ENCODE measurements at places on chromosomes 4 and X. TPM values are rescaled to one million over a fixed set of nuclear protein-coding genes. Genes with fewer than 3 reads are reported as not detected.

GRCh38 chrX:18895189-18895951 lies 88.5 kb downstream of the PHKA2 start:
- DNase-seq, result peak; percentile 47

GRCh38 chr4:174305961-174306360 lies 22.2 kb downstream of the CEP44 start:
- DNase-seq, result no peak

Gene GYPA
- total RNA-seq, result not detected

Gene NAP1L3
- total RNA-seq, result 0.39 TPM

Gene SLC10A4
- total RNA-seq, result 0.13 TPM

Gene ASMT
- total RNA-seq, result not detected

Gene SMARCA1
- 16.4 TPM for total RNA-seq

- no peak for DNase-seq
These were observed 34.8 kb downstream of the UBE2K start for GRCh38 chr4:39732728-39733127.

DNA sequence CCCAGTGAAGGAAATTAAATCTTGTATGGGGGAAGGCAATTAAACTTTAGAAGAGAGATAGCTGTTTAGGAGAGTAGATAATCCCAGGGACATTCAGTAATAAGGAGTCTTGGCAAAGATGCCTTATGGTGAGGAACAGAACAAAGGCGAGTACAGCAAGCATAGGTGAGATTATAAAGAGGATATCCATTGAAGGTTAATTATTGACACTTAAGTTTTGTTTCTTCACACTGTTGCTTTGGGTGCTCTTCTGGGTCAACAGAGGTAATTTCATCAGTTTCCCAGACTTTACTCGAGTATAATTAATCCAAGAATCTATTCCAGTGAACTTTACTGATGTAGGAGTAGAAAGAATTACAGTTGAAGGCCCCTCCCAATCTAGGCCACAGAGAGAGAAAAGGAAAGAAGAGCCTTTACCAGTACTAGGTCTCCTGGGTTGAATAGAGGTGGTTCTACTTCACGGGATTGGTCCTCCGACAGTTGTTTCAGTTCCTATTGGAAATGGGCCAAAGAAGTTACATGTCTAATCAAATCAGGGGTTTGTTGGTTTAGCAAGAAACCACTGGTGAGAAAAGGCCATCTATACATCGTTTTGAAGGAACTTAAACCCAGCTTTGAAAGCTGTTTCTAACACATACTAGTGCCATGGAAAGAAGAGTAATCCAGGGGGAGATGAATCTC lies 27.2 kb downstream of the EPGN start:
- DNase-seq, result no peak

DNA sequence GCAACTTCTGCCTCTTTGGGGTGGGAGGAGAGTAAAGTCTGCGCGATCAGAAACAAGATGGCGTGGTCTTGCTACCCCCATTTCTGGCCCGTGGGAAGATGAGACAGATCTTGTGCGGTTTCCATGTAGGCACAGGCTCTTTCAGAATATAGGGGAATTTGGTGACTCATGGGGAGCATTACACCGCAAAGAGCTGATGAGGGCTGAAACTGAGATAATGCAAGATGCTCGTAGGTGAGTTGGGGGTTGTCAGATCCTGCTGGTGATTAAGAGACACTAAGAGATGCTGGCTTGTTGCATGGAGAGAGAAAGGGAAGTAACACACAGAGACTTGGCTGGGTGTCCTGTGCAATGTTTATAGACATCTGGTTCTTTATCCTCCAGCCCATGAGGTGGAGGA lies 1.5 kb downstream of the EVC start:
- no peak for DNase-seq

DNA sequence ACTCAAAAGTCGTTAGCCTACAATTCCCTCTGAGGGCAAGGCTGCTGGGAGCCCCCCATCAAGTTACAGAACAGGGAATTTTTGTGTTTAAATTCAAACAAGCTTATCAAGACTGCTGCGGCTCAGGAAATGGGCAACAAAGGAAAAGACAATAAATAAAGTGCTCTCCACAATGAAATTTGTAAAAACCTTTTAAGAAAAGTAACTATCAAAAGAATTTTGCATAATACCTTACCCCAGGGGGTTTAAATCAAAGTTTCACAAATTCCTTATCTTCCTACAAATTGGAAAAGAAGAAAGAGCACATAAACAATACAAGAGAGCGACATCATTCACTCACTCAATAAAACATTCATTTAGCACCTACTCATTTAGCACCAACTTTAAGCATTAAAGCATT lies 97.9 kb upstream of the CCDC160 start:
- DNase-seq, result no peak

- peak; percentile 29 for DNase-seq
These were observed 39.8 kb upstream of the NAP1L5 start for GRCh38 chr4:88737307-88737941.

Gene ZCCHC18
- total RNA-seq, result 3.3 TPM

DNA sequence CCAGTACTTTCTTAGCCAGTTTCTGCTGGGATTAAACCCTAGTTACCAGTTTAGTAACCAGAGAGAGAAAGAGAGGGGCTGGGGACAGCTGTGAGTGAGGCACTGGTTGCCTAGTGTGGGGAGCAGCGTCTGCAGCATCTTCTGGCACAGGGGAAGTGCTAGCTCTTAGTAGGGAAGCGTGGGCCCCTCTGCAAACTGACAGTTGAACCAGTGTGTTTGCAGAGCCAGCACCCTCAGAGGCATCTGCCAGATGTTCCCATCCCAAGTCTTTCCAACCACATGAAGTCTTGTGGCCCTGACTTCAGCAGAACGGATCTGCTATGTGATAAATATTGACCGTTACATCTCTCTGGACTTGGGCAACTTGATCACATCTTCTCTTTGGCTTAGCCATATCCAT lies 15.0 kb downstream of the RBMX2 start:
- no peak for DNase-seq

Gene PAGE4
- not detected for total RNA-seq

GRCh38 chr4:84145176-84145575 lies 353.9 kb downstream of the NKX6-1 start:
- DNase-seq, result no peak

DNA sequence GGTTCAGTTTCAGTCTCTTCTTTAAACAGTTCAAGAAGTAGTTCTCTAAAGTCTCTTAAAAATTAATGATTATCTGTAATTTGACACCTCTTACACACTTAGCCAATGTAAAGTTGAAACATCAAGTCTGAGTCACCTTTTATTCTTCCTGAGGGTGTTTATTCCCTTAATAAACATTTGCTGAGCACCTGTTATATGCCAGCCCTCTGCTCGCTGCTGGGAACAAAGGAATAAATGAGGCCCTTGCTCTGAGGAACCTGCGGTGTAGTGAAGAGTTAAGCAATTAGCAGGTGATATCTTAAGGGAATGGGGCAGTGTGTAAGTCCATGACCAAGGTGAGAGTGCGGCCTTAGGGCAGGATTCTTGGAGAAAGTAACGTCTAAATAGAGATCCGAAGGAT lies 5.2 kb upstream of the NDNF start:
- no peak for DNase-seq

All from dermis microvascular lymphatic vessel endothelial cell (primary cell).